ENCODE measurements at places on chromosomes 4 and X. TPM values are rescaled to one million over a fixed set of nuclear protein-coding genes. Genes with fewer than 3 reads are reported as not detected.

DNA sequence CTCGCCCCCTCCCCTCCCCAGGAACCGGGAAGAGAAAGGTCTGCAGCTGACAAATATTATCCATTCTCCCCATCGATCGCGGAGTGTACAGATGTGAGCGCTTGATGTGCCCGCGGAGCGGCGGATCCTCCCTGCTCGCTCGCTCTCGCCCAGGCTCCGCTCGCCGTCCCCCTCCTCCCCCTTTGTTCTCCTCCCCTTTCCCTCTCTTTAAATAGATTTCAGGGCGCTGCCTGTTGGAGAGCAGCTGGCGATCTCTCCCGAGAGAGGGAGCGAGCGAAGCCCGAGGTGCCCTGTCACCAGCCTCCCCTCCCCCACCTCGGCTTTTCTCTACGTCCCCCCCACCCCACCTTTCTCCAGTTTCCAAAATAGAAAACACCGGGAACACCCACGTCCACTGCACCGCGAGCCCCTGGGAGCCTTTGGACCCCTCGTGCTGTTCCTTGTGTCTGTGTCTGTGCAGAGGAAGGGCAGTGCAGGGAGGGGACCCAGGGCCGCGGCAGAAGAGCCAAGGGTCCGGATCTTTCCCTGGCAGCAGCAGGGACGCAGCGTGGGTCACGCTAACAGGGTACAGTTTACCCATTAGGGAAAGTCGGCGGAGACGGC, 56.6 kb upstream of the BCOR start:
- ATAC-seq: no peak

GRCh38 chr4:177778623-177779022, 336.4 kb upstream of the AGA start:
- no peak for ATAC-seq

DNA sequence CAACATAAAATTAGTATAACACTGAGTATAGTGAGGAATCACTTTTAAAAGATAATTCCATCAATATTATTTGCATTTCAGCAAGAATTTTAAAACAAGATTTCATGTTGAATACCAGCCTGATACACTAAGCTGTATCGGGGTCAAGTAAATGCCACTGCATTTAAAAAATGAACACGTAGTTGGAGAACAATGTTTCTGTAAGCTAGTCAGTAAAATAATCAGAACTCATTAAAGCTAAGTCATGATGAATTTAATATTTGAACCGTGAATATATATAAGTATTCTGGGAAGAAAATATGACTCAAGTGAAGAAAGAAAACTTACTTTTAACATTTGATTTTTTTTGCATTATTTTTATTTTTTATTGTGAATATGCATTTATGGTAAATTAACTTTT, 611.0 kb upstream of the PABPC4L start:
- ATAC-seq: no peak

DNA sequence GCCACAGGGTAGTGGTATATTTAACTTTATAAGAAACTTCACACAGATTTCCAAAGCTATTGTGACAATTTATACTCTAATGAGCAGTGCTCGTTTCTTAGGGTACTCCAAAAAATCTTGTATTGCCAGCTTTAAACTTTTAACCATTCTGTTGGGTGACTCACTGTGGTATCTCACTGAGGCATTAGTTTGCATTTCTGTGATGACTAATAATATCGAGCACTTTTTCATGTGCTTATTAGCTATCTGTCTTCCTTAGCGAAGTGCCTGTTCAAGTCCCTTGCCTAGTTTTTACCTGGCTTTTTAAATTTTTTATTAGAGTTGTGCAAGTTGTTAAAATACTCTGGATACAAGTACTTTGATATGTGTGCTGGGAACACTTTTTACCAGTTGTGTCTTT, 5.5 kb downstream of the PNMA3 start:
- no peak for ATAC-seq

DNA sequence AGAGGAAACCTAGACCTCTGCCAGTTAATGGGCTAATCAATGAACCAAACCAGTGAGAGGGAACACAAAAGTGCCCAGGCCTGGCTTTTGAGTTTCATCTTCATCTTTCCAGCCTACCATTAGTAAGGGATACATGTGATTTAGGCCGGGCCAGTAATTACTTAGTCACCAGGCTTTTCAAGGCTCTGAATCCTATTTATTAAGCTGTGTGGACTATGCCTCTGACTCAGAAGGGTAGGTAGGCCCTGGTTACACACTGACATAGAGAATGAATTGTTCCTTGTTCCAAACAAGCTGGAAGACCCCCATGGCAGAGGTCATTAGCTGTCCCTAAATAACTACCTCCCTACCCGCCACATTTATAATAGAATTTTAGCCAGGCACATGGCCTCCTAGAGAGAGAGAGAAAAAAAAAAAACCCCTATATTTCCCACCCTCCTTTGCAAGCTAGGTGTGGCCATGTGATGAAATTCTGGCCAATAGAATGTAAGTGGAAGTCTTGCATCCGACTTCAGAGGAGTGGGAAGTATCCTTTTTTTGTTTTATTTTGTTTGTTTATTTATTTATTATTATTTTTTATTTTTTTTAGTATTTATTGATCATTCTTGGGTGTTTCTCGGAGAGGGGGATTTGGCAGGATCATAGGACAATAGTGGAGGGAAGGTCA, 112.3 kb upstream of the BCOR start:
- ATAC-seq: no peak

DNA sequence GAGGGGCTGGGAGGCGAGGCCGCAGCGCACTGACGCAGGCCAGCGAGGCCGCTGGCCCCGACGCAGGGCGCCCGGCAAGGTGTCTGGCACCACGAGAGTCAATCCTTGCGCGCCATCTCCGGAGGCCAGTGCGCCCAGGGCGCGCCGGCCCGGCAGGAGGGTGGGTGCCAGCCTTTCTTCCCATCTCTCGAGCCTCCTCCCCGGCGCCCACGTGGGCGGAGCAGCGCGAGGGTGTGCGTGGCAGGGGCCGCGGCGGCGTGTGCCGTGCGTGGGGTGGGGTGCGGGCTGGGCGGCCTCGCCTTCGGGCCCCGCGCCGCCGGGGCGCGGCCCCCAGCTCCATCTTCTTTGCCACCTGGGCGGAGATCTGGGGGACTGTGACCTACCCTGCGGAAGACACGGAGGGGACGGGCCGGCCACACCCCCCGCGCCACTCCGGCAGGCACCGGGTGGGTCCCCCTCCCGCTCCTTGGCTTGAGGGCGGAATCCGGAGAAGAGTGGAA, 877 bp downstream of the JAKMIP1 start:
- no peak for ATAC-seq

DNA sequence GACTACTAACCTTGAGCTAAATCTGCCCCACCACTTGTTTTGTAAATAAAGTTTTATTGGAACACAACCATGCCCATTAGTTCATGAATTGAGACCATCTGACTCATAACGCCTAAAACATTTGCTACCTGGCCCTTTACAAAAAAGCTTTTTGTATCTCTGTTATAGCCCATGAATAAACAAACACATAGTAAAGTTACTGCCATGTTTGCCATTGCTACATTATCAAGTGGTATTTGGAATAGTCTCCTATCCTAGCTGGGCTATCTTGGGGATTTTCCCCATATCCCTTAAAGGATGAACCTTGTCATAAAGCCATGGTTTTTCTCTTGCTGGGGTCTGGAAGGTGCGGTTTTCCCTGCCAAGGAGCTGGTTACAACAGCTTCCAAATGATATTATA, 112.3 kb downstream of the FAM9B start:
- ATAC-seq: no peak

- ATAC-seq: no peak
Observed at GRCh38 chr4:19905024-19905423, 346.7 kb upstream of the SLIT2 start.

- no peak for ATAC-seq
Observed at GRCh38 chr4:40848940-40849339, 99.2 kb downstream of the NSUN7 start.

DNA sequence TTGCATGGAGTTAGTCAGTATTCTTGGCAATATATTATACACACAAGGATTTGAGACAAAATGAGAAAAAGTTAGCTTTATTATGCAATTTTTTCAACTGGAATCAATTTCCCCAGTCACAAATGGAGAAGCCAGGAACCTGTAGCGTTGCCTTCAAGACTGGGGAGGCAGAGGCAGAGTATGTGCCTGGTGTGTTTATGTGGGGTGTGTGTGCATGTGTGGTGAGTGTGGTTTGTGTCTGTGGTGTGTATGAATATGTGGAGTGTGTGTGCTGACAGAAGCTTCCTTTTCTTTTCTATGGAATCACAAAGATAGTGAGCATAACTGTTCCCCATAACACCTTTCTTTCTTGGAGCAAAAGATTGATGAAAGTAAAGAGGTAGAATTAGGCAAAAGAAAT, 37.0 kb downstream of the TNIP3 start:
- ATAC-seq: no peak

GRCh38 chrX:131262200-131262599, 26.9 kb downstream of the IGSF1 start:
- ATAC-seq: no peak

GRCh38 chr4:38531141-38531727, 132.8 kb upstream of the KLF3 start:
- ATAC-seq: no peak

DNA sequence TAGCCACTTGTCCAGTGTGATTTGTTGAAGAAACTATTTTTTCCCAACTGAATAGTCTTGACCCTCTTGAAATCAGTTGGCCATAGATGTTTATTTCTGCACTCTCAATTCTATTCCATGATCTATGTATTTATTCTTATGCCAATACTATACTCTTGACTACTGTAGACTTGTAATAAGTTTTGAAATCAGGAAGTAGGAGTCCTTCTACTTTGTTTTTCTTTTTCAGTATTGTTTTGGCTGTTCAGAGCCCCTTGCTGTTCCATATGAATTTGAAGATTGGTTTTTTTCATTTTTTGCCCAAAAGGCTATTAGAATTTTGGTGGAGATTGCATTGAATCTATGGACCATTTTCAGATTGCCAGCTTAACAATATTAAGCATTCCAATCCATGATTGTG, 10.2 kb downstream of the SAP30 start:
- ATAC-seq: no peak

DNA sequence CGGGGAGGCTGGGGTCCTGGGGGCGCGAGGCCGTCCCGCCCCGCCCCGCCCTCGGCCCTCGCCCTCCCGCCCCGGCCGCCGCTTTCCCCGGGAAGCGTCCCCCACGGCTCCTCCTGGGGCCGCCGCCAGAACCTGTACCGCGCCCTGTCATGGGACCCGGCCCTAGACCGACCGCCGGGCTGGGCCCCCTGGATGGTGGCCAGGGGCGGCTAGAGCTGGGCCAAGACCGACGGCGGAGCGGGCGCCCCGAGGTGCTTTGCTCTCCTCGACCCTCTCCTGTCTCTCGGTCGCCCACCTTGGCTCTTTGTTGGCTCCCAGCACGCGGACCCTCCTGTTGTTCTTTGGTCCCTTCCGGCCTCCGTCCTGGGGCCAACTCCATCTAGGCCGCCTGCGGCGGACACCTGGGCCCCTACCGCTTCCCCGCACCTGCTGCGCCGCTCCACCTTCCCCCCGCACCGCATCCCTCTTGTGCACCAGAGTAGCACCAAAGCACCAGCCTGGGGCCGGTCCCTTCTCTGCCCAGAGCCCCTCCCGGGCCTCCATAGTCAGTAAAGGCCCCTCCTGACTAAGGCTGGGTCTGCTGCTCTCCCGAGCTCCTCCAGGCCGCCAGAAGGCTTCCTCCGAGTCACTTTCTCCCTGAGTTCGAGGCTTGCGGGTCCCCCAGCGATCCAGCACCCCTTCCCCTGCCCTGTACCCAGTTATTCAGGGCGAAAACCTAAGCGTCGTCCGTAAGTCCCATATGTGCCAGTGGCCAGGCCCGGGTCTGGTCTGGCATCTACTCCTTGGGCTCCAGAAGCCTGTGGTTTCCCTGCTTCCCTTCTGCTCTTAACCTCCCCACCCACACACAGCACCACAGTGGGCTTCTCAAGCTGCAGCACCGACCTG, 587 bp downstream of the TACC3 start:
- ATAC-seq: no peak

DNA sequence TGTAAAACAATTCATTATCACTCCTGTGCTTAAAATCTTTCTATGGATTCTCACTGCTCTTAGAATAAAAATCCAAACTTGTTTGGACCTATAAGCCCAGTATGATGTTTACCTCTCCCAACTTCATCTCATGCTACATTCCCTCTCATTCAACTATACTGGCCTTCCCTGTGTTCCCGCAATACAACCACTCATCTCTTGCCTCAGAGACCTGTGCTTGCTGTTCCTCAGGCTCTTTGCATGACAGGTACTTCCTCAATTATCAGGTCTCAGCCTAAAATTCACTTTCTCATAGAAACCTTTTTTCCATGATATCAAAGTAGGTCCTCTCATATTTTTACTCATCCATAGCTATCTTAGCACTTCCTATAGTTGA, 71.7 kb downstream of the ENOX2 start:
- ATAC-seq: no peak

GRCh38 chr4:161321706-161322105, 842.1 kb downstream of the FSTL5 start:
- no peak for ATAC-seq

GRCh38 chr4:119135721-119136121, at the start of gene MYOZ2:
MYOZ2 (plus strand) TSS chr4:119135832; CDS start chr4:119136526, 694 bp downstream.
- no peak for ATAC-seq

The FGFBP1 gene
- 0.85 TPM for total RNA-seq

The AKAP14 gene
- not detected for total RNA-seq

The TLL1 gene
- total RNA-seq: 9.3 TPM

The RIPPLY1 gene
- not detected for total RNA-seq

The SOWAHD gene
- total RNA-seq: not detected

The TEX13C gene
- total RNA-seq: not detected

The SNCA gene
- total RNA-seq: 16.0 TPM

The TCEAL6 gene
- not detected for total RNA-seq

The PABPC5 gene
- 5.8 TPM for total RNA-seq

All from gastroesophageal sphincter (tissue), 4 donors.